ENCODE measurements at places on chromosomes 7 and 10.

GRCh38 chr10:62666275-62666674 is 138.2 kb upstream of the ADO start:
- DNase-seq = no peak

- DNase-seq = no peak
These were observed 105.9 kb upstream of the EEPD1 start for GRCh38 chr7:36047091-36047658.

GRCh38 chr10:123266971-123267370 is 112.8 kb downstream of the BUB3 start:
- no peak for DNase-seq

DNA sequence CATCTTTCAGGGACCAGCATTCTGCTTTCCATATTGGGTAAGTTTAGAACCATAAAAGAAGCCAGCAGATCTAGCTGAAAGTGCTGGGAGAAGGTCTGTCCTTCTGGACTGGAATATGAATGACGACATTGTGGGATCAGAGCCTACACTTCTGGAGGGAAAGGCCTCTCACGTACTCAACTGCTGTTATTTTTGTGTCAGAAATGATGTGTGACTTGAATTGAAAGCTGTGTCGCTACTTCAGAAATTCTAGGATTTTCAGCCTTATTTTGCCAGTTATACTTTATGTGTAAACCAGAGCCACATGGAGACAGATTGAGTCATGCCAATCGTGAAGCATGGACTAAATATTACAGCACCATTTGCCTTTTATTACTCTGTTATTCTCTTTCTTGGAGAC is 231.0 kb downstream of the KIAA1217 start:
- no peak for DNase-seq

- no peak for DNase-seq
These were observed 127.5 kb upstream of the GPR26 start for GRCh38 chr10:123538401-123539320.

DNA sequence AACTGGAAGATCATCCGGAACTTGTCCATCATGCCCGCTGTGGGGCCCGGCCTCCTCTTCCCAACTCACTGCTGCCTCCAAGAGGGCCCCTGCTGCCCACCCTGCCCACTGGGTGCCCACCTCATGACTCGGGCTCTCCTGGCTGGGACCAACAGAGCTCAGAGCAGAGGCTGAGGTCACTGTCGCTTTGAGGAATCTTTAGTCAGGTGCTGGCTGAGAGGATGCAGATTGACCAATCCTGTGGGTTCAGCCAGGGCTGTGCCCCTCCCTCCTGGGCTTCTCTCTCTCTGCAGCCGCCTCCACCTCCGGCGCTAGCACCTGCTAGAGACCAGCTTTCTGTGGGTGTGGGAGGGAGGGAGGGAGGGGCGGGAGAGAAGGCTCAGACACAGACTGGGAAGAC is at the start of gene CALHM1:
CALHM1 (minus strand) TSS at position 181 of the 400 bp plus-strand sequence; CDS start at position 32, 149 bp downstream.
- DNase-seq = no peak

GRCh38 chr10:90718182-90718581 is 139.7 kb downstream of the HTR7 start:
- DNase-seq = no peak

DNA sequence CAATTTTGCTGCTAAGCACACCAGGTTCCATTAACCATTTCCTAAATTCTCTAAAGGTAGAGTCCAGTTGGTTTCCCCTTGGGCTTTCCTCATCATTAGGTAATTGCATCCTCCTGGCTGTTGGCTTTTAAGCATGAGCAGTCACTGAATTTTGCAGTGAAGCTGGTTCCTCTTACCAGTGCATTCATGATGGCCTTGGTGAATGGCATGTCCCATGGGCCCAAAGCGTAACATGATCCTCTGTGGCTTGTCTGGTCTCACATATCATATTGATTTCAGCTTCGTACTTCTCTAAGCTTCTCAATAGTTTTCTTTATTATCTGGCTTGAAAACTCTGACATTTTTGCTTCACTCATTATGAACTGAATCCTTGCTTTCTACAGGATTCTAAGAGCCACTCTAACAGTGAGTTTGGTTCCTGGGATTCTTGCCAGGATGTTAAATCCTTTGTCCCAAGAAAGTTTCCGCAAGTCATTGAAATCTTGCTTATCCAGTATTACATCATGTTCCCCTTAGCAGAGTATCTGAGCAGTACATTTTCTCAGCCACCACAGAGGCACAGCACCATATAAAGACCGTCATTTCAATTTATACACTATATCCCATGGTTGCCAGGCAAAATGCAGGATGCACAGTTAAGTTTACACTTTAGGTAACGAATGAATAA is 134.2 kb downstream of the PTN start:
- no peak for DNase-seq
